Astrocyte of the cerebellum (primary cell): ENCODE measurements at places on chromosomes 16 and 17.

DNA sequence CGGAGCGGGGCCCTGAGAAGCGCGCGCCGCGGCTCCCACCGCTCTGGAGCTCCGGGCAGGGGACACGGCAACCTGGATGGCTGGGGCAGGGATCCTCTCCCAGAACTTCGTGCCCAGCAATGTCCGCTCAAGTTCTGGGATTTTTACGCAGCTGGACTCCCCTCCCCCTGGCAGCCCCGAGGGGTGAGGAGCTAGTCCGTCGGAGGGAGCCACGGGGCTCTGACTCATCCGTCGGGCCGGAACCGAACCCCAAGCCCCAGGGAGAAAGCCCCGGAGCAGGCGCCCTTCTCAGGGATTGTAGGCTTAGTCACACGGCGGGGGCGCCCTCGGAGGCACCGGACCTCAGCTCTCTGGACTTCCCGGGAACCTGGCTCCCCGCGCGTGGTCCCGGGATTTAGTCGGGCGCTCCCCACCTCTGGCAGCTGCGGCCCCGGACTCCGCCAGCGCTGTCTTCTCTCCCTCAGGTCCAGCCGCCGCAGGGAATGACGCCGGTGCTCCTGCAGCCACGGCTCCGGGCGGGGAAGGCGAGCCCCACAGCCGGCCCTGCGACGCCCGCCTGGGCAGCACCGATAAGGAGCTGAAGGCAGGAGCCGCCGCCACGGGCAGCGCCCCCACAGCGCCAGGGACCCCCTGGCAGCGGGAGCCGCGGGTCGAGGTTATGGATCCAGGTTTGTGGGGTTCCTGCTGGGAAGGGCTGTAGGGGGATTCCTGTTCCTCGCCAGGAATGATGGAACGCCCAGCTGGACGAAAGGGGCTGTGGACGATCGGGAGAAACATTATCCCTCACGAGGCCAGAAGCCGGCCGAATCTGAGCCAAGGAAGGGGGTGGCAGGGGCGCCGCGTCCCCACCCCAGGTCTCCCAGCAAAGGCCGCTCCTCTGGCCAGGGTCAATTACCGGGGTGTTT is 830 bp downstream of the SPHK1 start:
- no peak for DNase-seq

DNA sequence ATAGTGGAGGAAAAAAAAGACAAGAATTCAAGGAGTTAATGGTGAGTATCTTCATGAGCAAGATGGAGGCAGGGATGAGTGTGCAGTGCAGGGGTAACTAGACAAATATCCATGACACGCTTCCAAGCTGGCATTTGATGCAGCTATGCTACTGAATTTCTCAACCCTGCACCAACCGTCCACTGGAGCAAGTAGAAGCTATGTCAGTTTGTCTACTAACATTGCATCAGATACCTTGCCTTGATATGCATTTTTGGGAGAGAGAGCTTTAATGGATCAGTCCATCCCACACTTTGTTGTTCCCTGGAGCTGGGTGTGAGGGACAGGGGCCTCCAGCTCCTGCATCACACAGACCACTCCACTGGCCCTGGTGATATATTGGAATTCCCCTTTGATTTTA is 16.4 kb downstream of the CCL11 start:
- no peak for DNase-seq

DNA sequence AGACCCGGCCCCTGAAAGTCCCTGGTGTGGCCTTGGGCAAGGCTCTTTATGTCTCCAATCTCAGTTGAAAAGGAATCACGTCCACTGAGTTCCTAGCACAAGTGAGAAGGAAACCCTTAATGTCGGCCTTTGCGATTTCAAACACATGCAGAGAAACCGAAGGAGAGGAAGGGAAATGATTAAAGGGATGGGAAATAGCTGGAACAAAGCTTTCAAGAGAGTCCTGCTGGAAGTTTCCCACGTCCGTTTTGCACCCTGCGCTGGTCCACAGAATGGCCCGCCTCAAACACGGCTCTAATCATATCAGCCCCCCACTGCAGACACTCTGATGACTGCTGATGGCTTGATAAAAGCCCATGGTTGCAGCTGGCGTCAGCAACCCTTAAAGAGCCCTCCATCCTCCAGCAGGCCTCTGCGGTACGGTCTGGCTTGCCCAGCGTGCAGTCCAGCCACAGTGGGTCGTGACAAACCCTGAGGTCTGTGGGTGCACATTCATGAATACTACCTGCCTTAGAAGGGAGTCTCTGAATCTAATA is 765.5 kb upstream of the EEF2KMT start:
- no peak for DNase-seq

DNA sequence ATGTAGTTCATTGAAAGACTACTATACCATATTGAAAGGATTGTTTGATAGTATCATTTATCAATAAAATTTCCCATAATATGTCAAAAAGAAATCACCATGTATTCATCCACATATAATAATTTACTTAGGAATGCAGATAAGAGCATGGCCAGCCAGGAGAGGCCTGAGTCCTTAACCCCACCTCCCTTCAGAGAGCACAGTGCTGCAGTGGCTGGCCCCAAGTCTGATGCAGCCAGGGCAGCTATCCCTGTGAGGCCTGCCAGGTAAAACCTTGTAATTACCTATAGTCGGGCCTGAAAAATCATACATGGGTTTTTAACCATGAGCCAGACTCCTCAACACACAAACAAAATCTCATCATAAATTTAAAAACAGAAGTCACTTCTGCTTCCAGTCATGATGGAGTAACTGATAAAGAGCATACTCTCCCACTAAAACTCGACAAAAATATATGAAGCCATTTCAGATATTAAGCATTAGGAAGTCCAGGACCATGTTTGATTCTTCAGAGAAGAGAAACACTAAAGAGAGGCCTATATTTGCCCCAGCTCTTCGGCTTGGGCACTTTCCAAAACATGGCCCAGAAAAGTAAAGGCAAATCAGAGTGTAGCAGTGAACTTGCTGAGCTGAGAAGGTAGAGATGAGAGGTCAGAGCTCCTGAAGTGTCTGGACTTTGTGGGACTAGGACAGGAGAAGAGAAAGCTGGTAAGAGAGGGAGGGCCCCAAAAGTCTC is 40.9 kb upstream of the CCNF start:
- DNase-seq, result no peak

DNA sequence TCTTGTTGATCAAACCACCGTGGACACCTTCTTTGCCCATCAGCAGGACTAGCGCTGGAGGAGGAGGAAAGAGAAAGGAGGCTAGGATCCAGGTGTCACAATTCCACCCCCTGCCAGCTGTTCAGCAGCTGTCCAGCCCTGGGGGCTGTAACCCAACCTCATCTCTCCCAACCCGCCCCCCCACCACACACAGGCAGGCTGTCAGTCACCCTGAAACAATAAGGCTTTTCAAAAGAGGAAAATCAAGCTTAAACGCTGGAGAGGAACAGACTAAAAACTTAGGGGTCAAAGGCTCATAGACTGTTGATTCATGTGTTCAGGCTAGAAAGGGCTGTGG is 2.4 kb downstream of the PFN1 start:
- DNase-seq, result no peak

GRCh38 chr17:2995377-2995776 is 68.0 kb downstream of the OR1D5 start:
- no peak for DNase-seq

DNA sequence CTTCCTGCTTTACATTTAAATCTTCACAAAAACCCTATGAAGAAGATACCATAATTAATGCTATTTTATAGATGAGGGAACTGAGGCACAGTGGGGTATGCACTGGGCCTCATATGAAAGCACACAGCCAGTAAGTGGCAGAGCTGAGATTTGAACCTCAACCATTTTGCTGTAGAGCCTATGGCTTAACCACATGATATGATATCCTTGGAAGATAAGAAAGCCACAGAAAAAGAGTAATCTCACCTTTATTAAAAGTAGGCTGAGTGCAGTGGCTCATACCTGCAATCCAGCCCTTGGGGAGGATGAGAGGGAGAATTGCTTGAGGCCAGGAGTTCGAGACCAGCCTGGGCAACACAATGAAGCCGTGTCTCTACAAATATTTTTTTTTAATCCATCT is 15.0 kb upstream of the TOB1 start:
- no peak for DNase-seq
